ENCODE measurements at places on chromosomes 13 and 19. TPM values are rescaled to one million over a fixed set of nuclear protein-coding genes. Genes with fewer than 3 reads are reported as not detected.
A peak's percentile ranks its signal among the peaks of the same experiment; 100 is the strongest.

DNA sequence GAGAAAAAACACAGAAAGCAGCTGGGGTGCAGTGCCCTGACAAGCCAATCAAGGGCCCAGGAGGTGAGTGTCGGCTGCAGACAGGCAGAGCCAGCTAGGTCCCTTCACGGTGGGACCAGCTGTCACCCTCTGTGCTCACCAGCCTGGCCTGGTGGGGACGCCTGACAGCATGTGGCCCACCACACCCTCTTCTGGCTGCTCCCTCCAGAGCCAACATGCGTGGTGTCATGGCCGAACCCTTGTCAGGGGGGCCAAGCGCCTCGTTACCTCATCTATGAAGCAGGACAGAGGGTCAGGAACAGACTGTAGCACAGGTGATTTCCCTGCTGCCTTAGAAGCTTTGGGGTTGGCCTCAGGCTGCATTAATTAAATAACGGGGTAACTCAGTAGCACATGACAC is 40.0 kb upstream of the ISYNA1 start:
- DNase-seq, result no peak

DNA sequence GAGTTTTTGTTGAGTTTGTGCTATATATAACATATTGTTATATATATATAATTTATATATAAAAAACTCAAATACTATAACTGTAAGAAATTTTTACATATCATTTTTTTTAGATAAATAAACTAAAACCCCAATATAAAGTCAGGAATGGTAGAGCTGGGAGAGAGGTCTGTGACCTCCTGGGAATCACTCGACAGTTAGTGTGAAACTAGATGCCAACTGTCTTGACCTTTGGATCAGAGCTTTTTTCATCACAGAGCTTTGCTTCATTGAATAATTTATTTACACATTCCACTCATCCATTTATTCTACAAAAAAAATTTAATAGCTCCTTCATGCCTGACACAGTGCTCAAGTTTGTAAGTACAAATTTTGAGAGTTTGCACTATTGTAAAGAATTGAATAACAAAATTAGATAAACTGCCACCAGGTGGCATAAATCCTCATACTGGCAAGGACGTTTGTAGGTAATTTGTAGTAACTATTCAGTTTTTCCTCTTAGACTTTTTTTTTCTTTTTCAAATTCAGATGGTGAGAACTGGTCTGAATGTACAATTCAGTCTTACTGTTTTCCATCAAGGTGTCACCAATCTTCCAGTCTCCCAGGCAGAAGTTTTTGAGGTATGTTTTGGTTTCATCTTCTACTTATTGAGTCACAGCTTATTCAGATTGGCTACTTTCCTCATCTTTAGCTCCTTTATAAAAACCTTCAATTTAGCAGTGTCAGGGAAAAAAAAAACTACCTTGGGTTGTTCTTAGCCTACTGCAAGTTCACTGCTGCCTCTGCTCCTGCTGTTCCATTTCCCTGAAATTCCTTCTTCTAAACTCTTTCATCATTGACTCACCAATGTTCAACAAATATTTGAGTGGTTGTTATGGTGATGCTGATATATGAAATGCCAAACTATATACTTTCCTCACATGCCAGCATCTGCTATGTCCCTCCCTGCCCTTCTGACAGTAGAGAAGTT is 28.7 kb downstream of the LACC1 start:
- DNase-seq, result no peak

GRCh38 chr13:97212601-97213040 is 9.5 kb upstream of the MBNL2 start:
- DNase-seq, result no peak

- DNase-seq, result no peak
These were observed 284.8 kb downstream of the SHISA2 start for GRCh38 chr13:25766991-25767390.

- no peak for DNase-seq
These were observed 81.8 kb downstream of the GGACT start for GRCh38 chr13:100506600-100507422.

KIR2DL1 gene
- not detected for total RNA-seq

CNFN gene
- not detected for total RNA-seq

DNA sequence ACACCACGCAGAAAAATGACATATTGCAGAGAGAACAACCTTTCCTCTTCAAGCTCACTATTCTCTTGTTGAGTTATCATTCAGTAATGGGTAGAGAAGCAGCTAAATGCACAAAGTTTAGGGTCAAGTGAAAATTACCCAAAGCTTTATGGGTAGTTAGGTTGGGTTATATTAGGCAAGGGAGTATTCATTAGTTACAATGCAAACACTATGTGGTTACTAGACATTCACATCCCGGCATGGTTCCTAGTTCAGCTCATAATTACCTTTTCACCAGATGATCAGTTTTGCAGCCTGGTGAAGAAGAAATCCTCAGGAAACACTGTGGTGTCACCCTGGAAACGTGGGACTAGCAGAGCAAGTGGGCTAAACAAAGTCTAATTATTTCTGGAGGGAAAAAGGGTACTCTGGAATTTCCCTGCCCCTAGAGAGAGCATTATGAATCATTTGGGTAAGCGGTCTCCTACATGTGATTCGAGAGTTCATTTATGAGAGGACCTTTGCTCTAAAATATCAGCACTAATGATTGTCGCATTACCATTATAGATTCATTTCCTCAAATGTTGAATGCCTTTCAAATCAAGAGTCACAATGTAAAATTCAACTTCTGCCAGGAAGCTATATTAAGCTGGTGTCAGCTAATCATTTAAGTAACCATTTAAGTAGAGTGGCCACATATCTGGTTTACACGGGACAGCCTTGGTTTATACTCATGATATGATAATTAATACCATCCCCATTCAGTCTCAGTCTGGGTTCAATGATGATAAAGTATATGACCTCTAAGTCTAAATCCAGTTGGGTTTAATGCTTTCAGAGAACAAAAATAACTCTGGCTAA is 1208.0 kb downstream of the DIAPH3 start:
- no peak for DNase-seq

DNA sequence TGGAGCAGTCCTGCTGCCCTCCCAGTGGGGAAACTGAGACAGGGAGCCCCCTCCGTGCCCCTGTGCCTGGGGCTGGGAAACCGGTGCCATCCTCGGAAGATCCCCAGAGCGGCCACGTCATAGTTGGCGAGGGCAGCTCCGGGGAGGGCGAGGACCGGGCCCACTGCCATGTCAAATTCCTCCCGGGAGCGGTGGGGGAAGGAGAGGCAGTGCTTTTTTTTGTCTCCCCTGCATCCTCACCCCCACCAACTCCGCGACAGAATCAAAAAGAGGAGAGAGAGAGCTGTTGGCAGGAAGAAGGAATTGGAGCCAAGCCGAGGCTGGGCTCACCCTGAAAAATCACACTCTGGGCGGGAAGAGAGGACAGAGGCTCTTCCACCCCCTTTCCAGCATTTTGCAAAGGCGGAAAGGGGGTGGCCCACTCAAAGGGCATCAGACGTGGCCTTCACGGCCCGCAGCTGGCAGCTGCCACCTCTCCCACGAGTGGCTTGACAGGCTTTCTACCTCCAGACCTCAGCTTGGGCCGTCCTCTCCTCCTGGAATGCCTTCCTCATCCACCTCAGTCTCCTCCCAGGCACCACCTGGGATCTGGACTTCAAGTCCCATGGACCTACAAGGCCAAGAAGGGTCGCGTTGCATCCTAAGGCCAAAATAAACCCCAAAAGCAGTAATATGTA is 19.6 kb upstream of the NFIC start:
- peak; percentile 81 for DNase-seq

DNA sequence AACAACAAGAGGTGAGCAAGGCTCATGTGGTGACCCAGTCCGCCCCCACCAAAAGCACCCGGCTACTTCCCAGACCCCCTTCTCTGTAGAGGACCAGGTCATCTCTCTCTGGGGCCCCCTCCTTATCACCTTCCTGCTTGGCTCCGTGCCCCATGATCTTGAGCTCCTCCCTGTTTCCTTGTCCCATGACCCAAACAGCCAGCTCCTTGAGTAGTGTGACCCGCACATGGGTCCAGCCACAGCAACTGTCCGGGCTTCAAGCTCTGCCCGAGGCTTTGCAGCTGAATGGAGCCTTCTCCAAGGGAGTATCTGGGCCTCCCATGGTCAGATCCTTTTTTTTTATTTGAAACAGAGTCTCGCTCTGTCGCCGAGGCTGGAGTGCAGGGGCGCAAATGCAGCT is 61.8 kb downstream of the MYO9B start:
- DNase-seq, result no peak

DNA sequence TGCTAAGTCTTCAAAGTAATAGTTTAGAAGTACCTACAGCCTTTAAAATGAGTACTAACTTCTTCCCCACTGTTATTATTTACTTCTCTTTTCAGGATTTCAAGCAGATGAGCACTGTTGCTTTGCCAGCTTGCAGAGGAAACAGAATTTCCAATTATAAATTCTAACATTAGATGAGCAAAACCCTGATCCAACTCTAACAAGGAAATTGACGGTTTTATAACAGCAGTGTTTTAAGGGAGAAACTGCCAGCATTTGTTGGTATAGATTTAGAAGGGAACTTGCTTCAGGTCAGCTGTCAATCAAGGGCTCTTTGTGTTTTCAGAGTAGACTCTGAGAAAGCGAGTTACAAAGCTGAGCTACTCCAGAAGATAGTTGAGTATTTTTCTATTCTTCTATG is 120.5 kb downstream of the RAP2A start:
- DNase-seq, result no peak

All from right atrium auricular region (tissue), 2 donors.